ENCODE measurements at places on chromosomes 6 and 20.

DNA sequence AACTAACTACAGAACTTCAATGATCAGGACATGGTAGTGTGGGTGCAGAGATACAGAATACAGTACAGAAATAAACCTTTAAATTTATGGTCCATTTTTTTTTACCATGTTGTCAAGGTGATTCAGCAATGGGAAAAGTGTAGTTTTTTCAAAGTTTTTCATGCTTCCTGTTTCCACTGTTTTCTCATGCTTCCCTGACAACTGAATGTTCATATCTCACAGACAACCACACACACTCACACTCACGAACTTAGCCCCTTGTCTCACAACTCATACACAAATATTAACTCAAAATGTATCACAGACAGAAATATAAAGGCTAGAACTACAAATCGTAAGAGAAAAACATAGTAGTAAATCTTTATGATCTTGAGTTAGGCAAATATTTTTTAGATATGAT lies 232.6 kb upstream of the CDYL start:
- no peak for DNase-seq

GRCh38 chr6:47306887-47307286 lies 2.8 kb downstream of the TNFRSF21 start:
- DNase-seq = no peak

DNA sequence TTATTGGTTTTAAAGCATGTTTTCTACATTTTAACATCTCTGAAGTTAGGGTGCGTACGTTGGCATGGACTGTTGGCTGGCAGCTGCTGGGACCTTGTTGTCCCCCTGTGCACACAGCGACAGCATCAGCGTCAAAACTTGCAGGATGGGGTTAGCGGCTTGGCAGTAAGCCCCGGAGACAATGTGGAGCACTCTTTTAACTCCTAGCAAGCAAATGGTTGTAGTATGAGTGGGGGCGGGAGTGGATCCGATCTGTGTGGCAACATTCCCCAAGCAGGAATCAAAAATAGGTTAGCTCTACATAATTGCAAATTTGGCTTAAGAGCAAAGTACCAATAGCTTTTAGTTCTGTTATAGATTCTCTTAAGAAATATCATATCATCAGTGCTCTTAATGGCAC lies 70.1 kb downstream of the NRN1 start:
- DNase-seq = no peak

- DNase-seq = no peak
Measured at GRCh38 chr6:31659649-31660380, 763 bp downstream of the C6orf47 start.

DNA sequence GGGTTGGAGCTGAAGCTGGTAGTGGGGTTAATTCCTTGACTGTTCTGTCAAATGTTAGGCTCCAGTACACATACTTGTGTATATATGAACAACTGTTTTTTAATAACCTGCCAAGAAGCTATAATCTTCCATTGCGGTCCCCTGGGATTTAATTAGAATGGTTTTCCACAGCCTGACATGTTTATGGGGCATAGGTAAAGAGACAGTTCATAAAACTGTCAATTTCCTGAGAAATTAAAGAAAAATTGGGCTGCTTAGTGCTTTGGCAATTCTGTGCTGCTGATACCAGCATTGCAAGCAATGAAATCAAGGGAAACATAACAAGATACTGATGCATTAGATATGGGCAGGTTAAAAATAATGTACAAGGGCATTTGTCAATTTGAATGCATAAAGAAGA lies 314.1 kb upstream of the SLC35B3 start:
- no peak for DNase-seq

All from activated T-cell treated with anti-CD3 and anti-CD28 coated beads for 24 hours (primary cell).